ENCODE measurements at places on chromosomes 4 and X.

DNA sequence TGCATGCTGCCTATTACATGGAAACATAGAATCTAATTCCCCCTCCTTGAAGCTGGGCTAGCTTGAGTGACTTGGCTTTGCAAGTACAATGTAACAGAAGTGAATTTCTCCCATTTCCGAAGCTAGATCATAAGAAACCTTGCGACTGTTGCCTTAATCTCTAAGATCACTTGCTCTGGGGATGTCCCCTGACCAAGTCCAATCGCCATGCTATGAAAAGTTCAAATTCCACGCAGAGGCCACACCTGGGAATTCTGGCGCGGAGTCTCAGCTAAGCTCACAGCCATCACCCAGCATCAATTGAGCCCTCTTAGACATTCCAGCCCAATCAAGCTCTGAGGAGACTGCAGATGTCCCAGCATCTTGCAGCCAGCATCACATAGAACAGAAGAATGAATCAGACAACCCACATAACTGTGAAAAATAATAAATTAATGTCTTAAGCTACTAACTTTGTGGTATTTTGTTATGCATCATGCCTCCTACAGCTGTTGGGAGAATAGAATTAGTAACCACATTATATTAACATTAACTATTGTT is 27.0 kb downstream of the GPM6A start:
- no peak for DNase-seq

- no peak for DNase-seq
Measured at GRCh38 chrX:68703846-68704245, 56.4 kb downstream of the STARD8 start.

DNA sequence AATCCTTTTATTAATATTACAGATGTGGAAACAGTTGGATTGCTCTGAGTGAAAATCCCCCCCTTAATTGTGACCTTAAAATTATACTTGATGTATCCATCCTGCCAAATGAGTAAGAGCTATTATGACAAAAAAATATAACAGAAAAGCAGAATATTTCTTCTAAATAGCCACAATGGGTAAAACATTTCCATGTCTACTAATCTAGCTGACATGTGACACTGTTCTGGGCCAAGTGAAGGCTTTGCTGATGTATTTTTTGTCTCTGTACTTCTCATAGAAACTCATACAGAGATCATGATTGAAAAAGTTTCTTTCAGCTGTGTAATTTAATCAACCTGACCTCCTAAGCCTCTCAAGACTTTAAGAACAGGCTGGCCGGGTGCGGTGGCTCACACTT is 569.1 kb upstream of the ZFP42 start:
- DNase-seq = no peak

- DNase-seq = no peak
Measured at GRCh38 chr4:73718375-73719373, 21.7 kb upstream of the CXCL8 start.

- DNase-seq = no peak
Measured at GRCh38 chr4:22202246-22202974, 253.8 kb upstream of the KCNIP4 start.

DNA sequence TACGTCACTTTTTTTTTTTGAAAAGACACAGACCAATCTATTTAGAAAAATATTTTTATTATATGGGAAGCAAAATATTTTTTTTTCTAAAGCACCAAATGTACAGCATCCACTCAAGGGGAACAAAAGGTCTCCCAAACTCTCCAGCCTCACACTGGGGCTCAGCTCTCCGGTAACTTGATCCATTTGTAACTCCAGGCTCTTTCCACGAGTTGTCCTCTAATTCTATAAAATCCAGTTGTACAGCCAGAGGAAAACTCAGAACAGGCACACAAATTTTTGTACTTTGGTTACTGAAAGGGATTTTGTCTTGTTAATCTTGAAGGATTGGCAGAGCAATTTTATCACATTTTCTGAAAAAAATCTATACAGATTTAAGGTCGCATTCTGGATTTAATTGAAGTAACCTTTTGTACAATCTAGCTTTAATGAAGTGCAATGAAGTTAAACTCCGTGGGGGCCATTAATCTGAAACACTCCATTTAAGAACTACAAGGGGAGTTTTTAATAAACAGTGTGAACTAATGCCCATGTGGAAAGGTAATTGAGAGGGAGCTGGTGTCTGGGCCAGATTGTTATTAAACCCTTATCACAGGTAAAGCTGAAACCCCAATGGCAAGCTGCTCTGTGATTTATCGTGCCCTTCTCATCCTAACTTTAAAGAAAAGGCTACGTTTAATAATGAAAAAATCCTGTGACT is 161.2 kb upstream of the FRG1 start:
- no peak for DNase-seq

DNA sequence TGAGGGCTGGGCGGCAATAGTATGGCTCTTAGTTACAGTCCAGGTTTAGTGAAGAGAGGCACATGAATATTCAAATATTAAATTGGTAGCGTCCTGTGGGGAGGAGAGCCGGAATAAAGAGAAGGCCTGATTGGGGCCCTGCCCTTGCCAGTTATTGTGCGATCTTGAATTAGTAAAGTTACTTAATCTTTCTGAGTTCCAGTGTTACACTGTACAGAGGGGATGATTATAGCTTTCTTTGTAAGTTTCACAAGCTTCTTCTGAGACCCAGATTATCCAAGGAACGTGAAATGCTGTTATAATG is 1.2 kb downstream of the METAP1 start:
- no peak for DNase-seq

- DNase-seq = no peak
Measured at GRCh38 chr4:135966936-135967335, 1565.4 kb downstream of the PCDH18 start.

DNA sequence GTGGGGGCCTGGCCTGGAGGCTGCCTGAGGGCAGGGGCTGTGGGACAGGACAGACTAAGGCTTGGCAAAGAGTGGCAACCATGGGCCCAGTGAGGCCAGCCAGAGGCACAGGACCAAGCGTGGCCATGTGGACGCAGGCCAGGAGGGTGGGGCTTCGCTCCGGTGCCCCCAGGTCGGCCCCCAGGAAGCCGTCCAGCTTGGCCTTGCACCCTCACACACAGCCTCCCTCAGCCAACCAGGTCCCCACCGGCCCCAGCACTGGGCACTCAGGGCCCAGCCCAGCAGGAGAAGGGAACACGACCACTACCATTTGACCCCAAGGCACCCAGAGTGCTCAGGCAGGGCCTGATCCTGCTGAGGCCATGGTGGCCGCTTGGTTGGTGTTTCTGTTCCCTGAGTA is 57.2 kb downstream of the FAM53A start:
- no peak for DNase-seq

GRCh38 chr4:113450295-113451080 is 311.1 kb downstream of the CAMK2D start:
- DNase-seq = no peak

- DNase-seq = no peak
Measured at GRCh38 chr4:63105839-63106238, 1303.4 kb downstream of the TECRL start.

DNA sequence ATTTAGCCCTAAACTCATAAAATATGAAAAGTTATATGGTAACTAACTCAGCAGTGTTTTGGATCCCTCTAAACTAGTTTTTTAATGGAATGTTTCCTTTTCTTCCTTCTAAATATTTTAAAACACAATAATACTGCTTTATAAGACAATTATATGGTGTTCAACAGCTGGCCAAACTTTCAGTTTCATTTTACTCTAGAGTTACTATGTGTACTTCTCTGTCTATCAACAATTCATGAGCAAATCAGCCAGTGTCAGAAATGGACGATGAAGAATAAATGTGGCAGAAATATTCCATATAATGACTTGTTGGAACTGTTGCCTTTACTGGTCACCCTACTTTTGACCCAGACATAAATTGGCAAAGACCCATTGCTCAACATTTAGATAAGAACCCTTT is 64.8 kb upstream of the CXXC4 start:
- no peak for DNase-seq

- no peak for DNase-seq
Measured at GRCh38 chrX:103629318-103630170, 769 bp downstream of the TCEAL1 start.

DNA sequence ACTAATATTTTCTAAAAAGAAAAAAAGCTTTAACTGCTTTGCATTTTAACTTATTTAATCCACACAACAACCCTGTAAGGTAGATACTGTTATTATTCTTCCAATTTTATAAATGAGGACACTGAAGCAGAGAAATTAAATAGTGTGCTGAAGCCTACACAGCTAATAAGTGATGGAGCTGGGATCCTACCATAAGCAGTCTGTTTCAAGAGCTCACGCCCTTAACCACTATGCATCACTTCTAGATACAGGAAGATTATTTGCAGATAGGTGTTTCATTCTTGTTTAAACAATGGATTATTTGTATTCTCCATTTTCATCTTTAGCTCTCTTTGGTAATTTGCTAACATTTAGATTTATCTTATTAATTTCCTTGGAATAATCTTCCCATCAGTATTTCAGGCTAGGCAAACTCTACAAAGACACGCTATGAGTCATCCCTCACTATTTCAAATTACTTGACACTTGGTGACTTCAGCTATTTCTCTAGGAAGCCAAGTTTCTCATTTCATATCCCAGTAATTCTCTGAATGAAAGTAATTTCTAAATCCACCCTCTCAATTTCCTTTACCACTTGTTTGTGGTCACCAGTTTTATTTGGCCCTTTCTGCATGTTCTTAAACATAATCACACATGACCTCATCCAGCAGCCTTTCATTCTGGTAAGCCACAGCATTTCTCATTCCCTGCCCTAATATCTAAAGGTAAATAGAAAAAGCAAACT is 67.3 kb downstream of the ASB9 start:
- DNase-seq = no peak

GRCh38 chrX:19840899-19841648 is 46.3 kb downstream of the SH3KBP1 start:
- DNase-seq = no peak

DNA sequence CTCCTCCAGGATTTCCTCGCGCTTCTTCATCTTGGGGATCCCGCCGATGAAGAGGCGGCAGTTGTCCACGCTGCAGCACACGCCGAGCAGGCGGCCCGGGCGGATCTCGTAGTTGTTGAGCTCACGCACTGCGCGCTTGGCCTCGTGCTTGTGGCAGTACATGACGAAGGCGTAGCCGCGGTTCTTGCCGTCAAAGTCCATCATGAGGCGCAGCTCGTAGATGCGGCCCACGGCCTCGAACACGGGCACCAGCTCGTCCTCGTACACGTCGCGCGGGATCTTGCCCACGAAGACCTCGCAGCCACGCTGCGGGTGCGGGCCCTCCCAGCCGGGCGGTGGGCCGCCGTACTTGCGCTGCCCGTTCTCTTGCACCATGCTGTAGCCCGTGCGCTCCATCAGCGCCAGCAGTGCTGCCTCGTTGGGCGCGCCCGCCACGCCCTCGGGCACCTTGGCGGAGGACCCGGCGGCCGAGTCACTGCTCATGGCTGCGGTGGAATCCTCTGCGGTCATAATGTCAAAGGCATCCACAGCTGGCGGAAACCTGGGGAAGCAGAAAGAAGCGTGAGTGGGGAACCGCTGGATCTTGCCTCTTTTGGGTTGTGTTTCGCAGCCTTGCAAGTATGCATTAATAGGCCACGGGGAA is 103.4 kb downstream of the CHRNA9 start:
- no peak for DNase-seq

- DNase-seq = no peak
Measured at GRCh38 chrX:37000140-37000539, 8.0 kb upstream of the FAM47C start.

GRCh38 chrX:32195611-32196010 is 1015.7 kb downstream of the DMD start:
- no peak for DNase-seq

DNA sequence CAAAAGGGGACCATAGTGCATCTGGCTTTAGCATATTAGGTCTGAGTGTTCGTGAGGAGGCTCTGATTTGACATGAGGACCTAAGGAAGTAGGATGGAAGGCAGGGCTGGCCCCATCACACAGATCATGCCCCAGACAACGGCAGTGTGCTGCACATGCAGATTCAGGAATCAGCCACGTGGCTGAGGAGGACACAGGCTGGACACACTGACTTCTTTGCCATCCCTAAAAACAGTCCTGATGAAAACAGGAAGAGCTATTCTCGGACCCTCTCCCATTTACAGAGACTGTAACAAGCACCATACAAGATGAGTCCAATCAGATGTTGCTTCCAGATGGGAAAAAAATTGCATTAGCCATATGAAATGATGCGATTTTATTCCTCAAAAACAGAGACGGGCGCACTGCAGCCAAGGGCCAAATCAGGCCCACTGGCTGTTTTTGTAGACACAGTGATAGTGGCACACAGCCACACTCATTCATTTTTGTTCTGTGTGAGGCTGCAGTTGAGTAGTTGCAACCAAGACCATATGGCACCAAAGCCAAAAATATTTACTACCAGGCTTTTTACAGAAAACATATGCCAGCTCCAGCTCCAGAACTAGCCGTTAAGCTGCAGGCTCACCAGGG is 41.0 kb downstream of the ACSL1 start:
- no peak for DNase-seq

DNA sequence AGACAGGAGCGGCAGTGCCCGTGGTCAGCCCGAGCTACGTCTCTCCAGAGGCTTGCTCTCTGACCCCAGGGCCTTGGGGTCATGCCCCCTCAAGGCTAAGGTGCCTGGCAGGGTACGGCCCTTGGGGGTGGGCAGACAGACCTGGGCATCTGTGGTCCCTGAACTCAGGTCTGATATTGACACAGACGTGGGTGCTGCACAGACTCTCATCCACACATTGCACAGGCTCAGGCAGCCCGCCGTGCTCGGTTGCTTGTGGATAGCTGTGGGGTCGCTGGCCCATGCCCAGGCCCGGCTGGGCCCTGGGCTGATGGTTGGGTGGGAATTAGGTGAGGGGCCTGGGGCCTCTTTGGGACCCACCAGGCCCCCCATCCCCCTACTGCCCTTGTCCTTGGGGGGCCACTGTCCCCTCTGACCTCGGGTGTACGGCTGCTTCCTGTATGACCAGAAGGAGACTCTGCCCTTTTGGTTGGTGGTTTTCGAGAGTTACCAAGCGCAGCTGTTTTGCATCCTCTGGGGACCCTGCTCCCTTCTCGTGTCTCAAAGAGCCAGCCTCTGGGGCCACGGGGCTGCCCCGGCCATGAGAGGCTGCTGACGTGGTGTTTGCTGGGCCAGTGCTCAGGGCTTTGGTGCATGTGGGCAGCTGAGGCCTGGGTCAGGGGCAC is 10.1 kb downstream of the FGFRL1 start:
- DNase-seq = no peak

GRCh38 chr4:106864231-106864630 is 171.9 kb downstream of the DKK2 start:
- DNase-seq = no peak

DNA sequence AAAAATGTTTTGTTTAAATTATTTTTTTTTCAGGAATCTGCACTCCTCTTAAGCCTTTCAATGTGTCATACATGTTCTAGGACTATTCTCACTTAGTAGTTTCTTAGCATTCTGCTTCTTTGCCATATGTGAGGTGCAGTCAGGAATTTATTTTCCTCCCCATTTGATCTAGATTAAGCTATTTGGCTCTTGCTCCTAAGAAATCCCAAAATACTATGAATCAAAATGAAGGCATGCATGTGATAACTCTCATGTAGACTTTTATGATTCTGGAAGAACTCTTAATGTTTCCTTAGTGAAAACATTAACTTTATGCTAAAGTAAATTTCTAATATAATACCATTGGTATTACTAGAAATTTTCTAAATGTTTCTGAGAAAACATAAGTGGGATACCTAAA is 664.5 kb downstream of the RAPGEF2 start:
- no peak for DNase-seq

GRCh38 chrX:3627594-3627993 is 85.9 kb downstream of the PRKX start:
- DNase-seq = no peak

GRCh38 chrX:30580641-30581040 is 3.1 kb upstream of the TASL start:
- no peak for DNase-seq
